ENCODE measurements at places on chromosomes 12 and 14.

- DNase-seq = no peak
These were observed 121.2 kb downstream of the RAD51B start for GRCh38 chr14:67940486-67941455.

DNA sequence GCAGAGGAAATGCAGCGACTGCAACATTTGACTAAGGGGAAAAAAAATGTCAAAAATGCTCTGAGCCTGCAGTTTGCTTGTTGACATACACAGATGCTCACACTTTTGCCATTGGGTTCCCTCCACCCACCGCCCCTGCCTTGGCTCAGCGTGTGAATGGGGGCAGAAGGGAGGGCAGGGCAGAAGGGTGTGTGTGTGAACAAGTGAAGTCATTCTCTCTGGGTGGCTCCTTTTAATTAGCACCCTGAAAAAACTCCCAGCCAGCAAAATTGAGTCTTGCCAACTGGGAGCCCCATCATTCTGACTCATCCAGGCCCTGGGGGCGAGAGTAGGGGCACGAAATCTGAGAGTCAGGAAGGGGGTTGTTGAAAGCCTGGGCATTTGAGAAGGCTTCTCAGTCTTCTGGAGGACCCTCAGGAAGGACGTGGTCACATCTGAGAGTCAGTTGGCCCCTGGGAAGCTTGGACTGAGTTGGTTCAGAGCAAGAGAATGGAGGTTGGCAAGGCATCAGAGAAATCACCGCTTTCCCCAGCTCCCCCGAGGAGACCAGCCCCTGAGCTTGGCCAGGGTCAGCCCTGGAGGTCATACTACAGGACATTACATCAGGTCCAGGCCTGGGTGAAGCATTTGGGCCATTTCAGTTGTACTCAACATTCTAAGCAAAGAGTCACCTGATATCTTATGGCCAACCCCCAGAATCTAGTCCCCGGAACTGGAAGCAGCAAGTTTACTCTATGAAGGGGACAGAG, 22.7 kb upstream of the KRT78 start:
- DNase-seq = no peak

DNA sequence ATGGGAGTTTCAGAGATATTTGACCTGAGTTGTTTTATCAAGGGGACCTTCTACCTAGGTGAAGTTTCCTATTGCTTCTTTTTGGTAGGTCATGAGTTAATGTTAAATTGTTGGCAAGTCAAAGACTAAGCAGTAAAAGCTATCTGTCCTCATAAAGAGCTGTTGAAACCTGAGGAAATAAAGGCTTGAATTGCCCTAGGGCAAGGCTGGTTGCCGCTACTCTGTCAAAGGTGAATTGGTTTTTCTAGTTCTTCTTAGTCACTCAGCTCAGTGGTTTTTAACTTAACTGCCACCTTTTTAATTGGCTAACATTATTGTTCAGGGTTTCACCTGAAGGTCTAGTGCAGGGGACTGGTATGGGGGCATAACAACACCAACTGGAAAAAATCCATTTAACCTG, 441.6 kb upstream of the FBXO33 start:
- DNase-seq = no peak

GRCh38 chr12:30437044-30437443, 258.6 kb downstream of the IPO8 start:
- no peak for DNase-seq

All from stimulated activated CD4-positive, alpha-beta T cell treated with anti-CD3 and anti-CD28 coated beads, TNF-alpha, amount 100 ng/mL, for 1 hour (primary cell).